ENCODE measurements at places on chromosomes 4 and X.

DNA sequence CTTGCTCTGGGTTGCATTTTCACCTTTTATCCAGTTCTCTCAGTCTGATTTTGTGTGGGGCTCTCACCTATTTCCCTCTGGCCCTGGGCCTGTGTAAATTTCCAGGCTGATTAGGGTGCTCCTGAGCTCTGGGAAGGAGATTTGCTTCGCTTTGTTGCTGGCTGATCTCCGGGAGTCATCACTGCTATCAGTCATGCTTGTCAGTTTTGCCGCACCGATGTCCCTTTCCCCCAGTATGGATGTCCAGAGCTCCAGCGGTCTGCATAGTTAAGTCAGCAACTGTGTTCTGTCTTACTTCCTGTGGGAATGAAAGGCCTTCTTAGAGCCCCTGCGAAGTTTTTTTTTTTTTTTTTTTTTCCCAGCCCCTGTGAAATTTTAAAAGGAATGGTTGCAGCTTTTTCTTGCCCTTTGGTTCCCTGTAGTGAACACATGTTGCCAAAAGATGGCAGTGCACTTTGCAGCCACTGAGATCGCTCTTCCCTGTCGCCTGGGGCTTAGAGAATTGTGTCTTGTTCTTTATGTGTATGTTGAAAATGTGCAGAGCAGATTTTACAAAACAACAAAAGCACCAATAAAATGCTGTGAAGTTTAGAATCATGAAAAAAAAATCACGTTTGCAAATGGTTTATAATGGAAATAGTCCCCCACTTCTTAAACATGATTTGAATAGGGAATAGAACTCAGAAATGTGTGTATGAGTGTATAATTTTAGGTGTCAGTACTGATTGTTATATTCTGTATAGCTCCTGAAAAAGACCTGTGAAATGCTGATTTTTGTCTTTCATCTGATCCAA lies 109.1 kb upstream of the SLC4A4 start:
- DNase-seq = no peak

- no peak for DNase-seq
These were observed 407.9 kb downstream of the HNRNPD start for GRCh38 chr4:81965911-81966310.

DNA sequence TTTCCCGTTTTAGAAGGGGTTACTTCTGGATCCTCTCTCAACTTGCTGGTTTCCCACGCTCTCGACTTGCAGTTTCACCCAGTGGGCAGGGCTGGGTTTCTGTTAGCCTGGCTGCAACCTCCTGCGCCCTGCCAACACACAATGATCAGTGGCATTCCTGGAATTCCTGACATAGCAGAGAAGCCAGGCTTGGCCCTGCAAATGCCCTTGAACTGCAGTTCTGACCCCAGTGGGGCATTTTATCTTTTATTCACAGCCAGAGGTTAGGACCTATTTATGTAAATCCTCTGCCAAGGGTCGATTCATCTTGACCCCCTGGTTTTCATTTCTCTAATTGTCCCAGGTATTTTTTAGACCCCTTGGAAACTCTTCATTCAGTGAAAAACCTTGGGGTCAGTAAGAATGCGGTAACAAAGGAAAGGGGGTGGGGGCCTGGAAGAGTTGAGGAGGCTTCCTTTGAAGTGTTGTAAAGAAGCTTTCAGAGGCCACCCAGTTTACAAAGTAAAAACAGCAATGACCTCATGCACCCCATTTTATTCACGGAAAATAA lies 217.6 kb downstream of the ZNF674 start:
- DNase-seq = no peak

DNA sequence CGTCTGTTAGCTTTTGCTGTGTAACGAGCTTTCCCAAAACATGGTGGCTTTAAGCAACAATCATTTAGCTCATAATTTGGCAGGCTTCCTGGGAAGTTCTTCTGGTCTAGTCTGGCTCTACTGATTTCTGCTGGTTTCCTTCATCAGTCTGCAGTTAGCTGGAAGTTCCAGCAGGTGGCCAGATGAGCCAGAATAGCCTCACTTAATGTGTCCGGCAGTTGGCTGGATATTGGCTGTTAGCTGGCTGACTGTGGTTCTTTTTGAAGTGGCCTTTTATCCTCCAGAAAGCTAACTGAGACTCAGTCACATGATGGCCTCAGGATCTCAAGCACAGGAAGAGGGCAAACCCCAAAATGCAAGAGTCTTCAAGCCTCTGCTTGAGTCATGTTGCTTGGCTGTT lies 34.9 kb downstream of the FTHL17 start:
- DNase-seq = peak; percentile 28

DNA sequence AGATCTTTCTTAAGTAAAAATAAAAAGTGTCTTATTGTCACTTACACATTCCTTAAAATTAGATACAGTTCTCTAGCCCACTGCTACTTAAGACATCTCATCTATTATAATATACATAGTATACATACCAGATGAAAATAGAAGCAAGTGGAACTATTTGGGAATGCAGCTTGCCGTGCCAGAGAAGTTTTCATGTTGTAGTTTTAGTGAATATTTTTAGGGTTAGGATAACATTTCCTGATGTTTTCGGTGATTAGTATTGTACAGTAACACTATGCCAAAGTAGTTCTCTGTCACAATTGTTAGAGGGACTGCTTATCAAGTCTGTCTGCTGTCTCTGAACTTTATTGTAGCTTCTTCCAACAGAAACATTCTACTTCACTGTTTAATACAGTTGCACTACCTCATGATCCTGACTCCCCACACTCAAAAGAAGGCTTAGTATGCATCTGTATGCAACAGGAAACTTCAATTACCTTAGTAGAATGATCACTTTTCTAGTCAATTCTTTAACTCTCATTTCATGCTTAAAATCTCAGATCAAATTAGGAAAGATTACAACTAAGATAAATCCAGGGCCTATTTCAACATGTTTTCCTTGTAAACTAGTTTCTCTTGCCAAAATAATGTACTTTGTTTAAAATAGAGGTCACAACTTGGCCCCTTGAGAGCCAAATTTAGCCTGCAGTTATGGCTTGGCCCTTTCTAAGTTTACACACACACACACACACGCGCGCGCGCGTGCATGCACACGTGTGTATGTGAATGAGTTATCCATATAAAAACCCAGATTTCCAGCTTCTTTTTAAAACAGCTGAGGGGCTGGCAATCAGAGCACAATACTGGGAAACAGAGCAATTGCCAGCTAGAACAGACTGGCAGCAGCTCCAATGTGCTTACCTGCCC lies 42.3 kb upstream of the SRPX start:
- DNase-seq = no peak

GRCh38 chrX:20130357-20130756 lies 11.3 kb downstream of the EIF1AX start:
- DNase-seq = no peak

DNA sequence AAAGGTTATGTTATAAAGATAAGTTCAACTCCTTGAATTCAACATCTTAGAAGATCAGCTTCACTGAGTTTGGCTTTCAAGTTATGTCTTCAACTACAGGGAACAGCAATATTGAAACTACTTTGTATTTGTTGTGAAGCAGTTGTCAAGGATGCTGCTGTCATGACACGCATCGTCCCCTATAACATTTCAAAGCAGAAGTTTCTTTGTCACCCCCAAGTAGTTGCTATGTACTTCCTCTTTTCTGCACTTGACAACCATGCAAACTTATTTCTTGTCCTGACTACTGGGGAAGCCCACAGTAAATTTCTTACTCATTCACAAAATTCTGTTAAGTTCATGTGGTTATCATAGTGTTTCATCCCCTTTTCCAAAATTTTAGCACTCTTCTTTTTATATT lies 14.3 kb downstream of the ANTXR2 start:
- no peak for DNase-seq

DNA sequence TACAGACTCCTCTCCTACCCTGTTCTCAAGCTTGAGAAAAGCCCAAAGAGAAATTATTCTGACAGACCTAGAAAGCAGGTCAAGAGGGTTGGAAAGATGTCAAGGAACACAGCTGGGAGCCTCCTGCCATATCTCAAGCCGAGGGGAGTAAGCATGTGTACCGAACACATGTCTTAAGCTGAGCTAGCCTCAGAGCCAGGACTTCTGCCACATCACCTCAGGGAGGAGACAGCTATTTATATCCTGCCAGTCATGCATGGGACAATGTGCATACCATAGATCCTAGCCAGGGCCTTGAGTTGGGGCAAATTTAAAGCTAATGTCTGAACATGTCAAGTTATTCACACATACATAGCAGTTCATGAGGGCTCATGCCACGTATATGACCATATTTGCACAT lies 11.8 kb downstream of the TMEM31 start:
- no peak for DNase-seq

- no peak for DNase-seq
These were observed 893 bp upstream of the HOPX start for GRCh38 chr4:56681853-56682525.

DNA sequence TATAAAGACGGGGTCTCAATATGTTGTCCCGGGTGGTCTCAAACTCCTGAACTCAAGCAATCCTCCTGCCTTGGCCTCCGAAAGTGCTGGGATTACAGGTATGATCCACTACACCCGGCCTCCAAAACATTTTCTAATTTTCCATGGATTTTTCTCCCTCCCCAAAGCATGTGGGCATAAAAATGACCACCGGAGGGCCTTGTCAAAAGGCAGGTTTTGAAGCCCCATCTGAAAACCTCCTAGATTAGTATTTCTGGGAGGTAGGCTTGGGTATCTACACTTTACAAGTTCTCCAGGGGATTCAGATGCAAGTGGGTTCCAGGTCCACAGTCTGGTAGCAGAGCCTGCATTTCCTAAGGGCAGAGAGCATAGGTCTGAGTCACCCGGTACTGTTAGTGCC lies 1.4 kb upstream of the GPR173 start:
- DNase-seq = no peak

DNA sequence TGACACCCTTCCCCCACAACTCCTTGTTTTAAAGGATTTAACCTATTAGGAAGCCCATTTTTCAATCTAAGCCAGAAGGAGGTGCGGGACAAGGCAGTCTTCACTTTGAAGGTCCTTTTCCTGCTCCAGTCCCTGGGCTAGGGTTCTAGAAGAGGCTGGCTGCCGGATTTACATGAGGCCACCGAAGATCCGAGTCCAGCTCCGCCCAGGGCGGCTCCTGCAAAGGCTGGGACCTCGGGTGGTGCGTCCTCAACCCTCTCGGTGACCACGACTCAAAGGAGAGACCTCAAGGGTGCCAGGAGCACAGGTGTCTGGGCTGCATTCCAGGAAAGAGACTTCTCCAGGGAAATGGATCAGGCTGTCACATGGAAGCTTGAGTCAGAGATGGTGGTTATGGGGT lies 471.6 kb downstream of the PCDH19 start:
- DNase-seq = no peak

GRCh38 chrX:107766470-107767150 lies 9.0 kb downstream of the TSC22D3 start:
- DNase-seq = no peak

GRCh38 chr4:181085557-181085956 lies 1157.6 kb upstream of the TENM3 start:
- DNase-seq = no peak
